ENCODE measurements at places on chromosomes 6 and 20.

DNA sequence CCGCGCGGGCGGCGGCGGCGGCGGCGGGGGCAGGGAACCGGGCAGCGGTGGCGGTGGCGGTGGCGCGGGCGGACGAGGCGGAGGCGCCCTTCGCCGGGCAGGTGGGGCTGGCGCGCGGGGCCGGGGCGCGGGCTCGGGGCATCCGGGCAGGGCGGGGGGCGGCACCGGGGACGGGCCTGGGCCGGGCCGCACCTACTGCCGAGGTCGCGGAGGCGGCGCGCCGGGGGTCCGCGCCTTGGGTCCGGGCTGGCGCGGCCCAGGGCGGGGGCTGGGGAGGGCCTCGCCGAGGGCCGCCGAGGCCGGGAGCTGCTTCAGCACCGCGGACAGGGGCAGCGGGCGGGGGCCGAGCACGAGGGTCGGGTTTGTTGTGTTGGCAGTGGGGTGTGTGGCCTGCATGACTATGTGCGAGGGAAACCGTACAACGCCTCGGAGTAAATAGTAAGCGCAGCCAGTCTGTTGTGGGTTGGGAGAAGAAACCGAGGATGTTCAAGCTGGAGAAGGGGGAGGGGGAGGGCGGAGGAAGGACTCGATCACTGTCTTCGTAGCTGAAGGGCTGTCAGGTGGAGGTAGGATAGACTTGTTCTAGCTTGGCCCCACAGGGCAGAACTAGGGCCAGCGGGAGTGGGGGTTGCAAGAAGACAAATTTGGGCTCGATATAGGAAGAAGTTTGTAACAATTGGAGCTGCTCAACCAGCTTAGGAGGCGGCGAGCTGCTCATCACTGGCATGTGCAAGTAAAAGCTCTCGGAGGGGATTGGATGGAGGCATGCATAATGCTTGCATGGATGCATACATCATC, 593 bp downstream of the MMP24 start:
- DNase-seq = no peak

GRCh38 chr20:49479785-49480184, 2.7 kb downstream of the KCNB1 start:
- no peak for DNase-seq

- no peak for DNase-seq
These were observed 95.6 kb downstream of the OPRM1 start for GRCh38 chr6:154134471-154135147.

DNA sequence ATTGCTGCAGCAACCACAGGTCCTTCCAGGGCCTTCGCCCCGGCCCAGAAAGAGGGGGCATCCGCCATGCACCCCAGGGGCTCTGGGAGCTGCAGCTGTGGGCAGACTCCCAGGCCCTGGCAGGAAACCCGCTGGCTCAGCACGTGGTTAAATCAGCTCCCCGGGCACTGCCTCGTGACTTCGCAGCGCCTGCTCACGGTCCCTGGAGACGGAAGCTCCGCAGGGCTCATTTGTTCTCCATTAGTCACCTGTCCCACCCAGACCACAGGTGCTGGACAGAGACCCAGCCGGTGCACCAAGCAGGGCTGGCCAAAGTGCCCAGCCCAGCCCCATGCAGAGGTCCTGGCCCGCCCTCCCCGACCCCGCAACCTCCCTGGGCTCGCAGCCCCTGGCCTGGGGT, 14.7 kb downstream of the KCNQ2 start:
- DNase-seq = peak; percentile 49

DNA sequence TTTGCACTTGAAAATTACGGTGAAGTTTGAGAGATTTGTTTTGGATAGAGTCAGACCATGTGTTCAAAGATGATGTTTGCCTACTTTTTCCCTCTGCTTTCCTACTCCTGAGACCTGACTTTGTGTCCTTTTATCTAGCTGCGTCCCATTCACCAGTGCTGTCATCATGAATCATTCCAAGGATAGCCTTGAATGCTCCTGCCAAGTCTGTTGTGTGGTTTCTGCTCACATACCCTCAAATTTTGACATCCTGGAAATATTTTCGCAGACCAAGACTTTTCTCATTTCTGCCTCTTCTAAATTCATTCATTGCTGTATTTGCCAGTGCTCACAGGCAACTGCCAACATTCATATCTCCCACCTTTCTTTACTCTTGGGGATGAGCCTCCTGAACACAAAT, 175.9 kb upstream of the SCGN start:
- DNase-seq = no peak

DNA sequence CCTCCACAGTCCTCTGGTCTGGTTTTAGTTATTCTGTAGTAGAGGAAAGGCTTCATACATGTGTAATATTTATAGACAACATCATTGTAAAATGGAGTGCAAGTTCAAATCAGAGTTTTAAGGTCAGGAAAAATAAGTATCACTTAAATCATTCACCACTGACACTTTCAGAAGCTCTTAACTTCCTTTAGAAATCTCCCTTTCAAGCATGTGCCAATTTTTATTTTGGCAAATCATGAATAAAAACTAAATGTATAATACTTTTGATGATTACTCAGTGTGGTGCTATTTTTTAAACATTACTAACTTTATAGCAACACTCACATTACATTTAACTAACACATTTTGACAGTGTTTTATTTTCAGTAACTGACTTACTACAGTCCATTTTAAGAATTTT, 112.2 kb downstream of the OGFRL1 start:
- DNase-seq = no peak

DNA sequence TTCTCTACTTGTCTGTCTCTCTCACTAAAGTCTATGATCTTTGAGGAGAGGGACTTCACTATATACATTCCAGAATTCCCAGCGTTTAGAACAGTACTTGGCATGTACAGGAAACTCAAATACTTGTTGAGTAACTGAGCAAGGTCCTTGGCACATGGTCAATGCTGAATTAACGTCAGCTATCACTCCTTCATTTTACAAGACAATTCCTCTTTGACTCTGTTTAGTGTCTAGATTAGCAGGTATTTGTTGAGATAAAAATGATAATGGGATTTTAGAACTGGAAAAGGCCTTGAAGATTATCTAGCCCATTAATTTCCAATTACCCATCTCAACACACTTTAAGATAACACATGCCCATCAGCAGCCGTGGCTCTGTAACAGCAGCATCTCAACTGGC, 6.6 kb upstream of the GUCA1B start:
- no peak for DNase-seq

- DNase-seq = no peak
These were observed 87.3 kb downstream of the FAM120B start for GRCh38 chr6:170393807-170394399.

- DNase-seq = no peak
These were observed 47.4 kb downstream of the MAP3K5 start for GRCh38 chr6:136744889-136745288.

DNA sequence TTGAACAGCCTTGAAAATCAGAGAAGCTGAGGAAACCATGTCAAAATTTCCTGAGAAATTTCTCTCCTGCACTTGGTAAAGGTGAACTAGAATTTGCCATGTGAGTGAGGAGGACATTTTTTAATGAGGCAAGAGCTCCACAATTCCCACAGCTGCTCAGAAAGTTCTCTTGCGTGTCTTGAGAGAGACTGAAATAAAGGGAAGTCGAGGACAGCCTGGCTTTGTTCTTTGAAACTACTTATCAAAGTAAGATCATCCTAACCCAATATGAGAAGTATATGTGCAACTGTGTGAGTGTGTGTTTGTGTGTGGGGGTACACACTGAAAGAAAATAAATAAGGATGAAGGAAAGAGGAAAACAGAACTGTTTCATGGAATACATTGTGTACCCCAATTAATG, 163.4 kb downstream of the SLC24A3 start:
- DNase-seq = no peak

DNA sequence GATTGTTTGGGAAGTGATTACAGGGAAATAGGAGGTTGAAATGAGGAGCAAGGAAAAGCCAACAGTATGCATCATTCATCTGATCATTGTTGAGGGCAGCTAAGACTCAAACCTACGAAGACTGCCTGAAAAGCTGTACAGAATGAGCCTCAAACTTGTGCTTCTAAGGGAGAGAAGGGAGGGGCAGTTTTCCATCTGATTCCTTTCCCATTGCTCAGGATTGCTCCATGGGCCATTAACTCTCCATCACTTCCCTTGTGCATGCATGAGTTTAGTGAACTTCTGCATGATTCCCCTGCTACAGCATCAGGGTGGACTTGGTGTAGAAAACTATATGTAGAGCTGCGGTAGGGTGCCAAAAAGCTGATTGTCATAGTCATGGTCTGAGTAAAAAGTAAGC, 742.7 kb upstream of the SLC35B3 start:
- no peak for DNase-seq

DNA sequence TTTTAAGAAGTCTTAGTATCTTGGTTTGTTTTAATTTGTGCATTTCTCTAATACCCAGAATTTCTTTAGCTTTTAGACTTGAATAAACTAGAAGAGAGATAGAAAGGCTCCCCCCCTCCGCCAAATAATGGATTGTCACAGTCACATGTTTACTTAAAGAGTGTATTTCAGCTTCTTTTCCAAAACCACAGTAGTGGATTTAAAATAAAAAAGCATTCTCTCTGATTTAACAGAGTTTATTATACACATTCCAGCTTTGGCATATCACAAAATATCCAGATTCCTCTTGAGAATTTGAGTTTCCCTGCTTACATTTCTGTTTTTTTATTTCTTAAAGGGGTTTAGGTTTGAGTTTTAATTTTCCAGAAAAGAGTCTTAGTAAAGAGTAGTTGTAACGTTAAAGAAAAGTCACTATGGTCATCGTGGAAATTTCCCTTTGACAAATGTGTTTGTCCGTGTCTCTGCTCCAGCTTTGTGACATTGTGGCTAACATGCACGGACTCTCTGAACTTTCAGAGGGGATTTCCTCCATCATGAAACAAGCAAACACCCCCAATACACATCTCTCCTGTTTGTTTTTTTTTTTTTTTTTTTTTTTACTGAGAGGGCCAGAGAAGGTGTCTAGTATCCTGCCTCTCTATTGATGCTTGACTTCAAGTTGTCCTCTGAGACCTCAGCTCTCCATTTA, 113.5 kb upstream of the SUPT3H start:
- no peak for DNase-seq

DNA sequence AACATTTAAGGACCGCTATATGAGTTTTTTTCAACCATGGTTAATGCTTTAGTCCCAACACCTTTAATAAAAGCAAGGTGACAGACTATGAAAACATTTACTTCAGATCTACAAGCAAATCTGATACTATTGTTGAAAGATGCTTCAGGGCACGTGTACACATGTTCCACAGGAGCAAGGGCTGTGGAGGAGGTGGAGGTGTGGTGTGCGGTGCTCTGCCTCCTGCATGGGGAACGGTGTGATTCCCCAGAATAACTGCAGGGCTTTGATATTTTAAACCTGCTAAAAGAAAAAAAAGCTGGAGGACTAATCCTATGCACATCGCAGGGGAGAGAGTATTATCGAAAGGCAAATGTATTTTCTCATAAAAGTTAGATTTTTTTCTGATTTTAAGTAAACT, 188.1 kb upstream of the CEP162 start:
- DNase-seq = no peak

GRCh38 chr20:9019833-9020232, 49.1 kb upstream of the PLCB4 start:
- DNase-seq = no peak

GRCh38 chr20:13105864-13106457, 97.2 kb downstream of the SPTLC3 start:
- DNase-seq = peak; percentile 8

- DNase-seq = no peak
These were observed 58.3 kb downstream of the IYD start for GRCh38 chr6:150427037-150427602.

GRCh38 chr6:116102873-116103272, 2.2 kb downstream of the NT5DC1 start:
- no peak for DNase-seq

GRCh38 chr6:119350952-119351372, 1.4 kb upstream of the MAN1A1 start:
- no peak for DNase-seq

GRCh38 chr6:110053395-110054240, 75.5 kb downstream of the GPR6 start:
- DNase-seq = peak; percentile 13

DNA sequence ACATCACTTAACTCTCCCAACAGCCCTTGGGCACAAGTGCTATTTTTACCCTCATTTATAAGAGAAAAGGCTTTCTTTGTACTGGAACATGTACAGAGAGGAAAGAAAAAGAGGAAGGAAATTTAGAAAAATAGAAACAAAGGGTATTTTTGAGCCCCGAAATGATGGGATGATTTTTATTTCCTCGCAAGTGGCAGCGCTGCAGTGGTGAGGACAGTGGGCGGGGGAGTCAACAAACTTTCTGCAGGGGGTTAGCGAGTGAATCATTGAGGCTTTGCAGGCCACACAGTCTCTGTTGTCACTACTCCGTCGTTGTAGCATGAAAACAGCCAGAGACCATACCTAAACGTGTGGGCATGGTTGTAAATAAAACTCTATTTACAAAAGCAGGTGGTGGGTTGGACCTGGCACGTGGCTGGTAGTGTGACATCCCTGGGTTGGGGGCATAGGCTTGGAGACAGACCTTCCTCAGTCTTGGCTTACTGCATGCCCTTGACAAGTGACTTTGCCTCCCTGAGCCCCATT, 25.5 kb upstream of the OCSTAMP start:
- DNase-seq = no peak

- DNase-seq = no peak
These were observed 102.4 kb upstream of the HIVEP1 start for GRCh38 chr6:11909696-11910132.
